ENCODE measurements at places on chromosomes 6 and 20. TPM values are rescaled to one million over a fixed set of nuclear protein-coding genes. Genes with fewer than 3 reads are reported as not detected.
A peak's percentile ranks its signal among the peaks of the same experiment; 100 is the strongest.

- DNase-seq, result no peak
Measured at GRCh38 chr6:166830891-166831363, 125.4 kb downstream of the RNASET2 start.

DNA sequence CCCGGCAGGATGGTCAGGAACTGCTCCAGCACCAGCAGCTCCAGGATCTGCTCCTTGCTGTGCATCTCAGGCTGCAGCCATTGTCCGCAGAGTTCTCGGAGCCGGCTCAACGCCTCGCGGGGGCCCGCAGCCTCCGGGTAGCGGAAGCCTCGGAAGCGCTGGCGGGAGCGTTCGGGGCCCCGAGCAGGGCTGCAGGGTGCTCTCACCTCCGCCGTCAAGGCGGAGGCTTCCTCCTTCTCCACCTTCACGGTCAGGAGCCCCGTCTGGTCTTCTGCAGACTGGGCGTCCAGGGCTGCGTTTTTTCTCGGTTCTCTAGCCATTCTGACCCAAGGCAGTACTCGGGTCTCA, 434 bp downstream of the ZKSCAN4 start:
- peak; percentile 14 for DNase-seq

DNA sequence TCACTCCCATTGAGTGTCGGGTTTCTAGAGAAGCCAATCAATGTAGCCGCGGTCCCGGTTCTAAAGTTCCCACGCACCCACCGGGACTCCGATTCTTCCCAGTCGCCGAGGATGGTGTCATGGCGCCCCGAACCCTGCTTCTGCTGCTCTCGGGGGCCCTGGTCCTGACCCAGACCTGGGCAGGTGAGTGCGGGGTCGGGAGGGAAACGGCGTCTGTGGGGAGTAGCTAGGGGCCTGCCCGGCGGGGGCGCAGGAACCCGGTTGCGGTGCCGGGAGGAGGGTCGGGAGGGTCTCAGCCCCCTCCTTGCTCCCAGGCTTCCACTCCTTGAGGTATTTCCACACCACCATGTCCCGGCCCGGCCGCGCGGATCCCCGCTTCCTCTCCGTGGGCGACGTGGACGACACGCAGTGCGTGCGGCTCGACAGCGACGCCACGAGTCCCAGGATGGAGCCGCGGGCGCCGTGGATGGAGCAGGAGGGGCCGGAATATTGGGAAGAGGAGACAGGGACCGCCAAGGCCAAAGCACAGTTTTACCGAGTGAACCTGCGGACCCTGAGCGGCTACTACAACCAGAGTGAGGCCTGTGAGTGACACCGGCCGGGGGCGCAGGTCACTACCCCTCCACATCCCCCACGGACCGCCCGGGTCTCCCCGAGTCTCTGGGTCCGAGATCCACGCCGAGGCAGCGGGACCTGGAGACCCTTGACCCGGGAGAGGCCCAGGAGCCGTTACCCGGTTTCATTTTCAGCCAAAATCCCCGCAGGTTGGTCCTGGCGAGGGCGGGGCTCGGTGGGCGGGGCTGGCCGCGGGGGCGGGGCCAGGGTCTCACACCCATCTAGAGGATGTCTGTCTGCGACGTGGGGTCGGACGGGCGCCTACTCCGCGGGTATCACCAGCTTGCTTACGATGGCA, 35.2 kb upstream of the HLA-G start:
- peak; percentile 71 for DNase-seq

Gene KCNK16
- total RNA-seq, result not detected
